Head of caudate nucleus (tissue), 42 donors: ENCODE measurements at places on chromosomes 12 and 14.

DNA sequence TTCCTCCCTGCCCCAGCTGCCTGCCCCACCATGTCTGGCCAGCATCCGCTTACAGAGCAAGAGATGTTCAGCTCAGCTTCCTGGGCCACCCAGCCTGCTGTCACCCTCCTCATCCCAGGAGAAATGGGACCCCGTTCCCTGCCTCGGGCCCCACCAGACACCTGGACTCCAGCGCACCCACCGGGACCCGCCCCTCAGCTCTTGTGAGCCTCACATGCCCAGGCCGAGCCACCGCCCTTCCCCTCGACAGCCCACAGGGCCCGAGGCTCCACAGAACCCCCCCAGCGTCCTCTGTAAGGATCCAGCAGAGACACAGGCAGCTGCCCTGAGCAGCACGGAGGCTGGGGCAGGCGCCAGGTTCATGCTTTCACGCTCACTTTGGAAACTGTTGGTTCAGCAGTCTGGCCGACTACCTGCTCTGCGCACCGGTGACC, 18.4 kb upstream of the C14orf180 start:
- no peak for DNase-seq

DNA sequence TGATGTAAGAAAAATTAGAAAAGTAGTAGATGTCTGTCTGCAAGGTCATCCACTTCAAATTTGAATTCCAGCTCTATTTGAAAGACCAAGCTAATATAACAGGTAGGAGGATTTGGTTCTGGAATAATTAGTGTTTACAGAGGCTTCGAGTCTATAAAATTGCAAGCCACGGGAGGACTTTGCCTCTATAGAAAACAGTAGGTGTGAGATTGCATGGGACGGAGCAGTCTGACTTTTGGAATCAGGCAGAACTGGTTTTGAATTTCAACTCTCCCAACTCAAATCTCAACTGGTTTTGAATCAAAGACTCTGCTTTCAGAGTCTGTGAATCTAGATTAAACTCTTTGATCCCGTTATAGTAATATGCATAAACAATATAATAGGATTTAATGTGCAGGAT, 82.4 kb downstream of the PIK3C2G start:
- no peak for DNase-seq

GRCh38 chr12:25384038-25384892, 133.5 kb upstream of the KRAS start:
- DNase-seq = no peak

DNA sequence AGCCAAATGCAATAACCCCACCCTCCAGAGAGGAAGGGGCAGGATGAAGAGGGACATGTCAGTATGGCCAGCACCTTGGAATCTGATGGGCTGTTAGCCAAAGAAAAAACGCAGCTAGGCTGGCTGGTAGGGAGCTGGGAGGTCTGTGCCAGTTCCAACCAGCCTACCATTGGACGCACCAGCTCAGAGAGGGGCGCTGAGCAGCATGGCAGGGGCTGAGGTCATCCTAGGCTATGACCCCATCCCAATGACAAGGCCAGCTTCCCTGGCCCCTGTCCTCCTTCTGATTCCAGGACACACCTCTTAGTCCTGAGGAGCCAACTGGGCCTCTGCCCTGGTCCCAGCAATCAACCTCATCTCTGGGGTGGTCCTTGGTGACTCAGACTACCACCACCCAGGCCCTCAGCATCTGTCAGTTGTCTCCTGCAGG, 12.2 kb downstream of the ACTN1 start:
- no peak for DNase-seq

- DNase-seq = no peak
These were observed 2.7 kb upstream of the SIVA1 start for GRCh38 chr14:104750056-104750752.

GRCh38 chr14:50012644-50013043, 103.7 kb downstream of the VCPKMT start:
- no peak for DNase-seq

GRCh38 chr12:45273717-45274271, 57.9 kb downstream of the ANO6 start:
- DNase-seq = no peak

- DNase-seq = no peak
These were observed 39.9 kb downstream of the LTBP2 start for GRCh38 chr14:74571901-74572725.

DNA sequence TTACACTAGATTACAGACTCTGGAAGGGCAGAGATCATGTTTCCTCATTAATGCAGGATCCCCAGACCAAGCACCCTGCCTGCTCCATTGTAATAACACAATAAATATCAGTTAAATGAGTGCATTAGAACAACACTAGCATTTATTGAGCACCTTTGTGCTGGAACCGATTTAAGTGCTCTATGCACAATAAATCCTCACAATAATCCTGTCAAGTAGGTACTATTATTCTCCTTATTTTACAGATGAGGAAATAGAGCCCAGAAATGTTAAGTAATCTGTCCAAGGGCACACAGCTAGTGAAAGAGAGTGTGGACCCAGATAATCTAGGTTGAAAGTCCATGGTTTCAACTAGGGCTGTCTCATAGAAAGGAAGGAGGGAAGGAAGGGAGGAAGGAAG, 69.8 kb downstream of the MAP1LC3B2 start:
- no peak for DNase-seq

GRCh38 chr12:78101946-78102635, 271.4 kb downstream of the NAV3 start:
- DNase-seq = no peak

DNA sequence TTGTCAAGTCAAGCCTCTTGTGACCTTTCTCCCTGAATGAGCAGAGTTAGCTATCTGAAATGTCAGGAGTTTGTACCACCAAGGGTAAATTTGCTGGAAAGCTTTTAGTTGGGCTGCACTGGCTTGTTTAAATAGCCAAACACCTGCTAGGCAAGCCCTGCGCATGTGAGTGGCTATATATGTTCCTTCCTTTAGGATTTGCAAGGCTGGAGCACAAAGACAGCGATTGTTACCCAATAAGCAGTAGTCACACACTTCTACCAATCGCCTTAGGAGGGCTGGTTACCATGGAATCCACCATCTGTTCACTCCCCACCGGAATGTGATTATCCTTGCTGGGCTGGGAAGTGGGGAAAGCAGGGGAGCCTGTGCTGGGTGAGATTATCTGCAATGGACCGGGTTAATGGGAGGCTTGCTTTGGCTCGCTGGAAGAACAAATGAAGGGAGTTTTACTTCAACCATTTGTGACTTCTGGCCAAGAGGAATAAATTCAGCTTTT, 102.5 kb downstream of the FGD4 start:
- DNase-seq = peak; percentile 73

DNA sequence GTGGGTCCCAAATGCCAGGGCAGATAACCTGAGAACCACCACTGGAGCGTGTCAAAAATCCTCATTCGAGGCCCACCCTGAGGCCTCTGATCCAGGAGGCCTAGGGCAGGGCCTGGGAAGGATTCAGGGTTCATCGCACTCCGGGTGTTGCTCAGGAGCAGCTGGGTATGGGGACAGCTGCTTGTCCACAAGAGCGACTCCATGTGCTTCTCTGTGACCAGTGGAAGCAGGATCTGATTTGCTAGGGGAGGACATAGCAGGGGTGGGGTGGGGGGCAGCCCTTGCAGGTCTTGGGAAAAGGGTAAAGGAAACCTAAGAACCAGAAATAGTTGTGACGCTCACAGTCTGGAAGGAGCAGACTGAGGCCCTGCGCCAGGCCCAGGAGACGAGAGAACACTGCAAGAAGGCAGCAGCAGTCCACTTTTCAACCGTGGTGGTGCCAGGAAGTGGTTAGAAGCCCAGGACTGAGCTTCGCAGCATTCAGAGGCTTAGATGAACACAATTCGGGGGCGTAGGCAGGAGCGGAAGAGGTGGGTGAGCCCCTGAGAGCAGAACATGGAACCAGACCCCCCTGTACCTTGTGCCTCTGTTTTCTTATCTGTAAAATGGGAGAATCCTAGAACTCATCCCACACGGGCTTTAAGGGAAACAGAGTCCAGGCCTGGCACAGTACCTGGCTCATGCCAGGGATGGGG, 33.7 kb downstream of the ITPK1 start:
- no peak for DNase-seq

GRCh38 chr14:23327947-23328744, 6.9 kb downstream of the PABPN1 start:
- DNase-seq = peak; percentile 78

DNA sequence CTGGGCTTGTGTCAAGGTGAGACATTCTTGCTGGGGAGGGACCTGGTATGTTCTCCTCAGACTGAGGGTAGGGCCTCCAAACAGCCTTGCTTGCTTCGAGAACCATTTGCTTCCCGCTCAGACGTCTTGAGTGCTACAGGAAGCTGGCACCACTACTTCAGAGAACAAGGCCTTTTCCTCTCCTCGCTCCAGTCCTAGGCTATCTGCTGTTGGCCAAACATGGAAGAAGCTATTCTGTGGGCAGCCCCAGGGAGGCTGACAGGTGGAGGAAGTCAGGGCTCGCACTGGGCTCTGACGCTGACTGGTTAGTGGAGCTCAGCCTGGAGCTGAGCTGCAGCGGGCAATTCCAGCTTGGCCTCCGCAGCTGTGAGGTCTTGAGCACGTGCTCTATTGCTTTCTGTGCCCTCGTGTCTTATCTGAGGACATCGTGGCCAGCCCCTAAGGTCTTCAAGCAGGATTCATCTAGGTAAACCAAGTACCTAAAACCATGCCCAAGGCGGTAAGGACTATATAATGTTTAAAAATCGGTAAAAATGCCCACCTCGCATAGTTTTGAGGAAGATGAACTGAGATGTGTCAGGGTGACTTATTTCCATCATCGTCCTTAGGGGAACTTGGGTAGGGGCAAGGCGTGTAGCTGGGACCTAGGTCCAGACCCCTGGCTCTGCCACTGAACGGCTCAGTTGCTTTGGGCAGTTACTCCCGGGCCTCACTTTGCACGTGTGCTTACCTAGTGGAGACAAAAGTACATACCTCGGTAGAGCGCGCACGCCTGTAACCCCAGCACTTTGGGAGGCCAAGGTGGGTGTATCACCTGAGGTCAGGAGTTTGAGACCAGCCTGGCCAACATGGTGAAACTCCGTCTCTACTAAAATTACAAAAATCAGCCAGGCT, 4.3 kb downstream of the GAPDH start:
- DNase-seq = no peak

DNA sequence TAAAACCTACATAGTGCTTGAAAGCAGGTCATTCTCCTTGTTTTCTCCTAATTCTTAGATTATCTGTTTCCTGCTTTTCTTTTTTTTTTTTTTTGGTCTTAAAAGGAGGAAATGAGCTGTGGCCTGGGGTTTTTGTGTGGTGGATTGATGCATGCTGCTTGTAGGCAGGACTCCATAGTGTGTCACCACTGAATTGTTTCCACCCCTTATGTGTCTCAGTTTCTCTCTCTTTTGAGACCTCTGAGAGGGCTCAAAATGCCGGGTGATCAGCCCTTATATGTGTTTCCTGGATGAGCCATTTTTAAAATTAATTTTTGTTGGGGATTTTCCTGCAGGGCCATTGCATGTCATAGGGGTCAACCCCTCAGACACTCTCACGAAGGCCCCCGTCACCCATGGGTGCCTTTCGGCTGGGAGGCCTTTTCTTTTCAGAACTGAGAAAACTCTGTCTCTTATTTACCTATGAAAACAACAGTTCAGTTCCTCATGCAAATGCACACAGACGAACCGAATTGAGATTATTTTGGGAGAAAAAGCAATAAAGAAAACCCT, 32.0 kb upstream of the LRRK2 start:
- no peak for DNase-seq
